CD4-positive, CD25-positive, alpha-beta regulatory T cell (primary cell): ENCODE measurements at places on chromosomes 16 and 17. TPM values are rescaled to one million over a fixed set of nuclear protein-coding genes. Genes with fewer than 3 reads are reported as not detected.

GRCh38 chr16:89971495-89972243 lies 23.1 kb downstream of the DEF8 start:
- no peak for DNase-seq

DNA sequence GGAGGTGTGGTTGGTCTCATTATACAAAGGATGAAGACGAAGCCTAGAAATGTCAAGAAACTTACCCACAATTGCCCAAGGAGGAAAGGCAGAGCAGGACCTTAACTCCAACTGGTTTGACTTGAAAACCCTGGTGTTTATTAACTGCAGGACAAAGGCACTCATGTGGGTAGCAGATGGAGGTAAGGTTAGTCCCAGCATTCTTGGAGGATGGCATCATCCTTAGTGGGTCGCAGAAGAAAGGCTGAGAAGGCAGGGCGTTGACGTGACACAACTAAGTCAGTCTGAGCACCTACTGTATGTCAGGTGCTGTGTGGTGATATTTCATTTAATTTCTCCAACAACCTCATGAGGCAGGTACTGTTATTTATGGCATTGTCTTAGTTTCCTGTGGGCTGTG lies 101.3 kb downstream of the HAPSTR1 start:
- DNase-seq, result no peak

GRCh38 chr16:13587181-13587580 lies 332.8 kb upstream of the ERCC4 start:
- no peak for DNase-seq

GRCh38 chr17:16470265-16470664 lies 21.7 kb downstream of the LRRC75A start:
- no peak for DNase-seq

C17orf78 gene
- total RNA-seq, result not detected

DNA sequence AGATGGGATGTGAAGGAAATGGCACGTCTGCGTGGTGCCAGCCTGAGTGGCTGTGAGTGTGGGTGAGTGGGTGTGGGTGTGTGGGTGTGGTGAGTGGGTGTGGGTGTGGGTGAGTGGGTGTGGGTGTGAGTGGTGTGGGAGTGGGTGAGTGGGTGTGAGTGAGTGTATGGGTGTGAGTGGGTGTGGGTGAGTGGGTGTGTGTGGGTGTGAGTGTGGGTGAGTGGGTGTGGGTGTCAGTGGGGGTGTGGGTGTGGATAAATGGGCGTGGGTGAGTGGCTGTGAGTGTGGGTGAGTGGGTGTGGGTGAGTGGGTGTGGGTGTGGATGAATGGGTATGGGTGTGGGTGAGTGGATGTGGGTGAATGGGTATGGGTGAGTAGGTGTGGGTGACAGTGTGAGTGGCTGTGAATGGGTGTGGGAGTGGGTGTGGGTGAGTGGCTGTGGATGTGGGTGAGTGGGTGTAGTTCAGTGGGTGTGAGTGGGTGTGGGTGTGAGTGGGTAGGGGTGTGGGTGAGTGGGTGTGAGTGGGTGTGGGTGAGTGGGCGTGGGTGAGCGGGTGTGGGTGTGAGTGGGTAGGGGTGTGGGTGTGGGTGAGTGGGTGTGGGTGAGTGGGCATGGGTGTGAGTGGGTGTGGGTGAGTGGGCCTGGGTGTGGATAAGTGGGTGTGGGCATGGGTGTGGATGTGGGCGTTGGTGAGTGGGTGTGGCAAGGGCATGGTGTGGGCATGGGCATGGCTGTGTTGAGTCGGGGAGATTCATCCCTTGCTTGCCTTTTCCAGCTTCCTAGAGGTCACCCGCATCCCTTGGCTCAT lies 80.8 kb downstream of the ZDHHC7 start:
- DNase-seq, result no peak

DNA sequence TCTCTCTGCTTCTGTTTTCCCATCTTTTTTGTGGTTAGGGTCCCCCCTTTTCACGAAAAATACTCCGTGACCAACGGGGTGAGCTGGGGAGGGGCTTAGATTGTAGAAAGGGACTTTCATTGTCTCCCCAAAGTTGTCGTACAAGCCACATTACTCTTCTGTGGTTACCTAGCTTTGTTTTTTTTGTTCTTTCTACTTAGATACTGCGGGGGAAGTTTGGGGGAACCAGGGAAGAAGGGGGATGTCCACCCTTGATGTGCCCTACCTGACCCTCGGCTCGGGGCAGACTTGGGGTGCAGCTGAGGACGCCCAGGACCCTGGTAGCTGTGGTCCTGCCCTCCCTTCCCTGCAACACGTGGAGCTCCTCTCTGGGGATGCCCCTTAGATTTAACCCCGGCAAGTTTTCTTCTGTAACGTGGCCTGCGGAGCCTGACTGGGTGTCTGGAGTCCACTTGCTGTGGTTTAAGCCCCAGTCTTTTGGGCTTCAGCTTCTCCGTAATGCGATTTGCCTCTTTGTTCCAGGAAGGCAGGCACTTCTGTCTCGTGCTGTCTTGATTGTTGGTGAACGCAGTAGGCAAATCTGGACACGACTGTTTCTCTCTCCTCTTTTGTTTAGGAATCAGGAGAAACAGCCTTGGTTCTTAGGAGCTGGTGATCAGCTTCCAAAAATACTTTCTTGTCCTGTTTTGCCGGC lies 892 bp downstream of the ABCC1 start:
- peak; percentile 41 for DNase-seq

DNA sequence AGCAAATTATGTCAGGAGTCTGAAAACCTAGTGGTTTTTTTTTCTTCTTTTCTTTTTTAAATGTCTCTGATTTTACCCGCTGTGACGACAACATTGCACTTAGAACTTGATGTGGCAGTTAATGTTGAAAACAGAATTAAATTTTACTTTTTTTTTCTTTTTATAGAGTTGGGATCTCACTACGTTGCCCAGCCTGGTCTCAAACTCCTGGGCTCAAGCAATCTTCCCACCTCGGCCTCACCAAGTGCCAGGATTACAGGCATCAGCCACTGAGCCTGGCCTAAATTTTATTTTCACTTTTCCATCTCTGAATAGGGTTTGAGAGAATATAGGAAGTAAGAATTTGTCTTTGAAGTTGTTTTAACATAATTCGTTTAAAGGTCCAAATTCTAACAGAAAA lies 52.6 kb downstream of the CDK12 start:
- DNase-seq, result no peak

DNA sequence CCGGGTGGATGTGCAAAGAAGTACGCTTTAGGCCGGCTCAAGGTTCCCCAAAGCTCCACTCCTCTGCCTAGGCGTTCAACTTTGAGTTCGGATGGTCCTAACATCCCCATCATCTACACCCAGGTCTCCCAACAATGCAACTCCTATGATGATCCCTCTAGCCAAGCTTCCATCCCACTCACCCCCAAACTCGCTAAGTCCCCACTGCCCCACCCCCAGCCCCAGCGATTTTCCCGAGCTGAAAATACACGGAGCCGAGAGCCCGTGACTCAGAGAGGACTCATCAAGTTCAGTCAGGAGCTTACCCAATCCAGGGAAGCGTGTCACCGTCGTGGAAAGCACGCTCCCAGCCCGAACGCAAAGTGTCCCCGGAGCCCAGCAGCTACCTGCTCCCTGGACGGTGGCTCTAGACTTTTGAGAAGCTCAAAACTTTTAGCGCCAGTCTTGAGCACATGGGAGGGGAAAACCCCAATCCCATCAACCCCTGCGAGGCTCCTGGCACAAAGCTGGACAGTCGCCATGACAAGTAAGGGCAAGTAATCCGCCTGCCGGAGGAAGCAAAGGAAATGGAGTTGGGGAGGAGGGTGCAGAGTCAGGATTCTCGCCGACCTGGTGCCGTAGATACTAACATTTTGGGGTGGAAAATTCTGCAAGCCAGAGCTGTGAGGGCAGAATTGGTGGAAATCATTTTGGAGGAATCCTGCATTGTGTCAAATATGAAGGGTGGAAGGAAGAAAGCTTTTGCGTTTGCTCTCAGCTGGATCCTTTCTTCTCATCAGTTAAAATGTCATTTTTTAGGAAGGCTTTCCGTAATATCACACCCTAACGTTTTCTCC lies at the start of gene TP53:
Gene TP53, minus strand, starts transcription at position 419 of the 836 bp plus-strand sequence. CDS start 10,896 bp downstream, outside the sequence.
- DNase-seq, result peak; percentile 86

DNA sequence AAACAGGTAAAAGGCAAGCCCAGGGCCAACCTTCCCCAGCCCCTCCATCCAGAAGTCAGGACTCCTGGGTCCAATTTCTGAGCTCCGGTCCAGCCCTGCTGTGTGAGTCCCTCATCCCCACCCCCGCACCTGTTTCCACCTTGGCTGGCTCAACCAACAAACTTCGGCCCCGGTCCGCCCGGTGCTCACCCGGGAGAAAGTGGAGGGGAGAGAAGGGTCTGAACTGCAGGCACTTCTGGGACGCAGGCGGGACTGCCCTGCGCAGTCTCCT lies 541 bp downstream of the RHBDF2 start:
- DNase-seq, result no peak

GRCh38 chr17:3692346-3692745 lies 3.6 kb downstream of the P2RX5 start:
- no peak for DNase-seq

DNA sequence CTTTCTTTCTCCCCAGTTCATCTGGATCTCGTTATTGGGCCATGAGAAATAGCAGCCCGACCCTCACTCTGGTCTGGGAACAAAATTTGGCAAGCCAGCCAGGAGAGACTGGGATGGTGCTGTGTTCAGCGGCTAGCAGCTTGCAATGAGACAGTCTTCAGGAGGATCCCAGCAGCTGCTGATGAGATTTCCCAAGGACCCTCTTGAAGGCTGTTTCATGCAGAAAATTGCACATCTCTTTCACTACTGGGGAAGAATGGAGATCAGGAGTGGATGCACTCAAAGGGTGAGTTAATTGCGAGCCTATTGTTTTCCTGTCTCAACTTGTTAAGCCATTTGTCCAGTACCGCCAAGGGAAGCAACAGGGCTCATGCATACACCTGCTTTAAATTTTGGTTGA lies 5.5 kb upstream of the COIL start:
- no peak for DNase-seq

- no peak for DNase-seq
Measured at GRCh38 chr17:60110586-60110985, 31.9 kb upstream of the HEATR6 start.

DNA sequence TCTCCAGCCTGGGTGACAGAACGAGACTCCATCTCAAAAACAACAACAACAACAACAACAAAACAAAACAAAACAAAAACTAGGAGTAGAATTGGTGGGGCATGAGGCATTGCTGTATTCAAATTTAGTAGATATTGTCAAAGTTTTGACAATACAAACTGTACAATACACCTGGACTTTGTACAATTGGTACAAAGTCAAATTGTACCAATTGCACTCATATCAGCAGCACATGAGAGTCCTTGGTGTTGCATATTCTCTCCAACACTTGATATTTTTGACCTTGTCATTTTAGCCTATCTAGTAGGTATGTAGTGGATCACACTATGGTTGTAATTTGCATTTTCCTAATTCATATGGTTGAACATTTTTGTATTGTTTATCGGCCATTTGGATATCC lies 14.3 kb upstream of the ATF7IP2 start:
- no peak for DNase-seq

- DNase-seq, result no peak
Measured at GRCh38 chr16:3832668-3833067, 47.8 kb downstream of the CREBBP start.

FAM83G gene
- 10.7 TPM for total RNA-seq

CCDC92B gene
- total RNA-seq, result 0.12 TPM

- no peak for DNase-seq
Measured at GRCh38 chr17:5773816-5774360, 189.6 kb upstream of the NLRP1 start.

ANTKMT gene
- 13.6 TPM for total RNA-seq

GRCh38 chr17:75856062-75856756 lies 1.1 kb upstream of the WBP2 start:
- no peak for DNase-seq

MLKL gene
- total RNA-seq, result 50.0 TPM

KIAA0753 gene
- total RNA-seq, result 11.4 TPM

HAS3 gene
- 3.0 TPM for total RNA-seq

DNA sequence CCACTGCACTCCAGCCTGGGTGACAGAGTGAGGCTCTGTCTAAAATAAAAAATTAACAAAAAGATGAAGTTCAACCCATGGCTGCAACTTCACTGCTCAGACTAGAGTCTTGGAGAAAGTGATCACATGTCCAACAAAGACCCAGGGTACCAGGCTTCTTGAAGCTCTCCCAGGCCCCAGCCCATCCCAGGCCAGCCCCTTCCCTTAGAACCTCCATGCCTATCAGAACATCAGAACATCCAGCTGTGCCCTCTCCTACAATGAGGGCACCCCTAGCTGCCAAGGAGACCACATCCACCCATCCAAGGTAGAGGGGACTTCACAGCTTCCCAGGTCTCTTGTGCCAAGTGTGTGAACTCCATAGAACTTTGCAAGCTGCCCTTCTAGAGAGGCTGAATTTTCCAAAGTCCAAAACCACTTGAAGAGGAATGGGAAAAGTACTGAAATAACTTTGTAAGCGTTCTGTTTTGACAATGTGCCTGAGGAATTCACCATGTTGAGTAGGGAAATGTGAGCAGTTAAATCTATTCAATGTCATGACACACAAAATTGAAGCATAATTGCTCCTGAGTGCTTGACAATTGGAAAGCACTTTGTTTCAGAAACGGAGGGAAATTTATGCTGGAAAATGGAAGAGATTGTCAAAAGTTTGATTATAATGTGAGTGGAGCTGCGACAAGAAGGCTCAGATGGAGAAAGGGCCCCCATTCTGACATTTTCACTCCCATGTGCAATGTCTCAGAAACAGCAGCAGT lies 230.4 kb downstream of the ZNF423 start:
- no peak for DNase-seq

DNA sequence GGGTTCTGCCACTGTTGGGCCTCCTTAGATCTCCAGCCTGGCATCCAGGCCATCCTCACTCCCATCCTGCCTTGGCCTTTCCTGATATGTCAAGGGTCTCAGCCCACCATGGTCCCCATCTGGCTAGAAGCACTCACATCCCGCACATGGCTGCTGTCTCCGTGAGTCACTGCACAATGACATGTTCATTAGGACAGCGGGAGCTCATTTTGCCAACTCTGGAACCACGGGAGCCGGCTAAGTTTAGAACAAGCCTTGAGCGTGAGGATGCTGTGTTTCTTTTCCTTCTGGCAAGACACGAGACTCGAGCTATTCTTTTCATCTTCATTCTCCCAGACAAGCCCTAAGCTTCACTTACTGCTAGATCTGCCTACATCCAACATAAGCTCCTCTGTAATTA lies 65.7 kb upstream of the KSR1 start:
- no peak for DNase-seq

- peak; percentile 18 for DNase-seq
Measured at GRCh38 chr17:2853283-2854142, 57.3 kb downstream of the RAP1GAP2 start.

- DNase-seq, result no peak
Measured at GRCh38 chr16:50616386-50616785, 64.7 kb downstream of the SNX20 start.

NECAB2 gene
- total RNA-seq, result not detected
